ENCODE measurements at places on chromosomes 11 and 22.

GRCh38 chr11:67631411-67631810, 1.7 kb upstream of the NUDT8 start:
- peak overlapping the region; percentile 89 for H3K27ac ChIP-seq
- peaks cover 12% of the 10 kb centered on the region for H3K4me1 ChIP-seq
- no peaks in the 10 kb centered on the region for H3K27me3 ChIP-seq
- no peaks in the 10 kb centered on the region for H3K36me3 ChIP-seq
- no peak for DNase-seq
- H3K4me3 ChIP-seq = peak overlapping the region; percentile 95

- H3K27ac ChIP-seq = no peak overlapping the region
- H3K4me3 ChIP-seq = no peak overlapping the region
- H3K27me3 ChIP-seq = peaks cover 47% of the 10 kb centered on the region
- H3K36me3 ChIP-seq = no peaks in the 10 kb centered on the region
Measured at GRCh38 chr11:36718451-36718850, 120.4 kb upstream of the RAG2 start.

DNA sequence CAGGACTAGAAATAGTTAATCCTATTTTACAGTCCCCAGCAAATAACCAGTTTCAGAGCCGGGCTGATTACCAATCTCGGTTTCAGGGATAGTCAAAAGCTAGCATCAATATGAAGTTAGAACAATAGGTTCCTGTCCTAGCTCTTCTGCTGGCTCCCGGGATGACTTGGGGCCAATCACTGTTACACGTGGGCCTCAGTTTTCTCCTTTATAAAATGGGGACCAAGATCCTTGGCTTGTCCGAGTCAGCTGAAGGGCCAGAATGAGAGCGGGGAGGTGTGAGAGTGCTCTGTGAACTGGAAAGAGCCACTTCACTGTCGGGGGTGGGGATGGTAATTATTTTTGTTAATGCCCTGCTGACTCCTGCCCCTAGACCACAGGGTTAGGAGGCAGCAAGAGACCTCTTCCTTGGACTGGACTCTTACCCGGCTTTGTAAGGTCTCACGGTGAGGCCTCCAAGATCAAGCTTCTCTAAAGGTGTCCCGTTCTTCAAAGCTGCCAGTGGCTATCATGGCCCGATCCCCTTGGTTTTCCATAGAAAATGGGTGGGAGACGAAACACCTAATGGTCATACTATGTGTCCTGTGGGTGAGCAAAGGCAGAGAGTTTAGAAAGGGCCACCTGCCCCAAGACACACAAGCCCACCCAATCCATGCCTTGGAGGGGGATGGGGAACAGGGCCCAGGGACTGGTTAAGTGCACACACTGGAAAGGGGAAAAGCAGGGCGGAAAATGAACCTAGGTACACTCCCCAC, 1.4 kb downstream of the UCP2 start:
- peaks cover 14% of the 10 kb centered on the region for H3K36me3 ChIP-seq
- H3K4me1 ChIP-seq = peaks cover 51% of the 10 kb centered on the region
- no peaks in the 10 kb centered on the region for H3K27me3 ChIP-seq
- DNase-seq = no peak

- no peak for DNase-seq
- H3K4me1 ChIP-seq = peaks cover 5% of the 10 kb centered on the region
- H3K36me3 ChIP-seq = no peaks in the 10 kb centered on the region
- peaks cover 15% of the 10 kb centered on the region for H3K27me3 ChIP-seq
- no peak overlapping the region for H3K27ac ChIP-seq
Measured at GRCh38 chr11:76266286-76267100, 60.2 kb upstream of the WNT11 start.

- DNase-seq = no peak
- H3K36me3 ChIP-seq = no peaks in the 10 kb centered on the region
- H3K4me1 ChIP-seq = no peaks in the 10 kb centered on the region
- no peaks in the 10 kb centered on the region for H3K27me3 ChIP-seq
- no peak overlapping the region for H3K4me3 ChIP-seq
- no peak overlapping the region for H3K27ac ChIP-seq
Measured at GRCh38 chr11:2583605-2583958, 116.2 kb downstream of the KCNQ1OT1 start.

GRCh38 chr11:44450295-44450932, 115.0 kb upstream of the CD82 start:
- no peak overlapping the region for H3K27ac ChIP-seq
- no peaks in the 10 kb centered on the region for H3K36me3 ChIP-seq
- peaks cover 13% of the 10 kb centered on the region for H3K27me3 ChIP-seq
- no peak overlapping the region for H3K4me3 ChIP-seq

DNA sequence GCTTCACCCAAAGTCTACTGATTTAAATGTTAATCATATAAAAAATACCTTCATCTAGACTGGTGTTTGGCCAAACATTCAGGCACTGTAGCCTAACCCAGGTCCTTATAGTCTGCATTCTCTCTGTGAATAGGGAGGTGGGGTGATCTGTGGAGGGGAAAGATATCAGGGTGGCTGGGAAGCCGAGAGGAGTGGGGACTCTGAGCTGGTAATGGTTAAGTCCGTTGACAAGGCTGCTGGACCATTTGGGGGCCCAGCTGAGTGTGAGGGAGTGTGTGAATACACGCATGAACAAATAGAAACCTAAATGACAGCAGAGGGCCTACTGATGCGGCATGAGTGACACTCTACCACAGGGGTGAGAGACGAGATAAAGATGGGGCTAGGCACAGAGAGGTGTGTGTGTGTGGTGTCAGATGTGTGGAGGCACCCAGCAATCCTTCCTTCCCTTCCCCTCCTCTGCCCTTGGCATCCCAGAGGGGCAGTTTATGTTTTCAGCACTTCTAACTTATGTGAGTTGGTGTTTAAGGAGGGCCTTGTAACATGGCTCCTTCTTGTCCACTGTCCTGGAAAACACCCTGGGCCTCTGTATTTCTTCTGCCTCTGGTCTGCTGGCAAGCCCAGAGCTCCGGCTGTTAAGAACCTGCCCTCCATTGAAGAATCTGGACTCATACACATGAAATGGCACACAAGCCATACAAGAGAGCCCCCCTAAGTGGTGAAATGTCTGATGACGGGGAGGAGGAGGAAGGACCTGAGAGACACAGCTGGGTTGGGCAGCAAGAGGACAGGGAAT, 249.1 kb upstream of the TBCEL start:
- H3K4me1 ChIP-seq = no peaks in the 10 kb centered on the region
- H3K4me3 ChIP-seq = no peak overlapping the region
- DNase-seq = no peak

DNA sequence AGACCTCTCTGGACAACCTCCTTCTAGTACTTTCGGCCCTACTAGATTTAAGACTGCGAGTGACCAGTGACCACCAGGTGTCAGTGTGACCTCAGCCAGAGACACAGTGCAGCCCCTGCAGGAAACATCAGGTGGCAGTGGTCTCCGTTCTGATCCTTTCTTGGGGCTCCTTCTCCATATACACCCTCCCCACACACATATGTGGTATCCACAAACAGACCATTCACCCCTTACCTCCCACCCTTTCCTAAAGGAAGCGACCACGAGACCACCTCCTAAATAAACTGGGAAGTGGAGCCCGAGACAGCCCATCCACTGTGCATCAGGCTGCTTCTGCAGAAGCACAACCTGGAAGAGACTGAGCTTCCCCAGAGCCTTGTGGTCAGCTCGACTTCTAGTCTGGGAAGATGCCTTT, 38.5 kb upstream of the CYP2D6 start:
- peaks cover 2% of the 10 kb centered on the region for H3K36me3 ChIP-seq
- peaks cover 26% of the 10 kb centered on the region for H3K4me1 ChIP-seq
- peak; percentile 45 for DNase-seq
- H3K4me3 ChIP-seq = no peak overlapping the region
- H3K27me3 ChIP-seq = no peaks in the 10 kb centered on the region

DNA sequence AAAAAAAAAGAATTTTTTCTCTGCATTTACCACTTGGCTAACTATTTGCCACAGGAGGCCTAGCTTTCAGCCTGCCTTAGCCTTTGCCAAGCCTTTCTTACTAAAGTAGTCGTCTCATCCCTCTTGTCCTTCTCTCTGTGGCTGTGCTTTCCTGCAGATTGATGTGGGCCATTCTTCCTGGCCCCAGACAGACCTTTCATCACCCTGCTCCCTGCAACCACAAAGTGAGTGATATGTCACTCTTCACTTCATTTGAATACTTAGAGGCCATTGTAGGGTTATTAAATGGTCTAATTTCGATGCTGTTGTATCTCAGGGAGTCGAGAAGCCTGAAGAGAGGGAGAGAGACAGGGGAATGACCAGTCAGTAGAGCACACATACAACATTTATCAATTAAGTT, 37.6 kb downstream of the ART5 start:
- H3K27me3 ChIP-seq = peaks cover 8% of the 10 kb centered on the region
- no peak for DNase-seq
- no peak overlapping the region for H3K27ac ChIP-seq
- peaks cover 8% of the 10 kb centered on the region for H3K4me1 ChIP-seq
- no peak overlapping the region for H3K4me3 ChIP-seq
- H3K36me3 ChIP-seq = peaks cover 2% of the 10 kb centered on the region

DNA sequence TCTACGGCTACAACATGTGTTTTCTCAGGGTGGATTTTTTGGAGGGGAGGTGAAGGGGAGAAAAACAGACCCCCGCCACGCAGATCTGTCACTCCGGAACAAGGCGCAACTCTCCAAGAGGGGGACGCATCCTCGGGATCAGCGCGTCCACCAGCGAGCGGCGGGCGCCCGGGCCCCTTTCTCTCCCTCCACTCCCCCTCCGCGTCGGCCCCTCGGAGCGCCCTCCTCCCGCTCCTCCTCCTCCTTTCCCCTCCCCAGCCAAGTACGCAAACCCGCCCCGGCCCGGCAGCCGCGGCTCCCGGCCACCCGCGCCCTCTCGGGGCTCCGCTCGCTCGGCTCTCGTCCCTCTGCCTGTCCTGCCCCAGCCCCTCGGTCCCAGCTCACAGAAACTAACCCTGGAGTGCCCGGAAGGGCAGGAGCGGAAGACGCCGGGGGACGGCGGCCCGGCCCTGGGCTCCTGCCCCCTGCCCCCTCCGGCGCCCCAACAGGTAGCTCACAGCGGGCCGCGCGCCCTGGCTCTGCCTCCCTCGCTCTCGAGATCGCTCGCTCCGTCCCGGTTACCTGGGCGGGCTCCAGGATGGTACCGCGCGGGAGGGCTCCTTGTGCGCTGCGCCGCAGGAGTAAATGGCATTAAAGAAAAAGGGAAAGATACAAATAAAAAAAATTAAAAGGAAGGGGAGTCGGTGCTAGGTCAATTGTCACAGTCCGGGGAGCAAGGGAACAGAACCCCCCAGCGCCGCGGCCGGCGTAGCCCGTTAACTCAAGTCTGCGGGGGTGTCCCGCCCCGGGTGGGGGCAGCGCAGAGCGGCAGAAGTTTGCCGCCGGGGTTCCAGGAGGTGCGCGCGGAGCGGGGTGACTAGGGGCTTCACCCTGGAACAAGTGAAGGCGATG, 131.4 kb upstream of the C11orf58 start:
- no peak overlapping the region for H3K4me3 ChIP-seq
- H3K27ac ChIP-seq = peak overlapping the region; percentile 90
- H3K36me3 ChIP-seq = peaks cover 10% of the 10 kb centered on the region
- peaks cover 19% of the 10 kb centered on the region for H3K4me1 ChIP-seq

- H3K4me3 ChIP-seq = no peak overlapping the region
- peaks cover 3% of the 10 kb centered on the region for H3K4me1 ChIP-seq
- no peaks in the 10 kb centered on the region for H3K27me3 ChIP-seq
- H3K27ac ChIP-seq = peak overlapping the region; percentile 43
- no peak for DNase-seq
- peaks cover 7% of the 10 kb centered on the region for H3K36me3 ChIP-seq
Measured at GRCh38 chr11:126182787-126183445, 28.5 kb downstream of the RPUSD4 start.

DNA sequence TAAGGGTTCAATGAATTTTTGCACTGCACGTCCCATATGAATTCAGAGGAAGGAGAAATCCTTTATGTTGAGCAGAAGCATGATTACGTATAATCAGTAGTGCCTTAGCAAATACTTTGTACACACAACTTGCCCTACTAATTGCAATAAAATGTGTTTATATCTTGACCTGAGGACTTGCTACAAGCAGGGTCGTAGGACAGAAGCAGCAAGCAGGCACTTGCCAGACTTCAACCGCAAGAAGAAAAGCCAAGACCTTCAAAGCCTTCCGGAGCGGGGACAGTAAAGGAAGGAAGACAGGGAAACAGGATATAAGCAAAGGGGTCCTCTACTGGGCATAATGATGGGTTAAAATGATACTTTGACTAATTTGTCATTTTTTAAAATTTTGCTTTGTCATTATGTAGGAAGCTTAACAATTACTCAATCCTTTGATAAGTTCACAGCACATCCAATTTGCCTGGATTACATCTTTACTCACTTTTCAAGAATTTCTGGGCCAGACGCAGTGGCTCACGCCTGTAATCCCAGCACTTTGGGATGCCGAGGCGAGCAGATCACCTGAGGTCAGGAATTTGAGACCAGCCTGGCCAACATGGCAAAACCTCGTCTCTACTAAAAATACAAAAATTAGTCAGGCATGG, 23.2 kb upstream of the UBASH3B start:
- peaks cover 4% of the 10 kb centered on the region for H3K27me3 ChIP-seq
- no peak overlapping the region for H3K27ac ChIP-seq
- DNase-seq = no peak
- no peaks in the 10 kb centered on the region for H3K36me3 ChIP-seq
- no peak overlapping the region for H3K4me3 ChIP-seq
- peaks cover 10% of the 10 kb centered on the region for H3K4me1 ChIP-seq

GRCh38 chr11:3196161-3197043, 22.2 kb downstream of the MRGPRG start:
- H3K27me3 ChIP-seq = peaks cover 18% of the 10 kb centered on the region
- no peaks in the 10 kb centered on the region for H3K36me3 ChIP-seq
- no peaks in the 10 kb centered on the region for H3K4me1 ChIP-seq

GRCh38 chr11:12414611-12415010, 37.2 kb downstream of the PARVA start:
- peaks cover 43% of the 10 kb centered on the region for H3K27me3 ChIP-seq
- H3K36me3 ChIP-seq = no peaks in the 10 kb centered on the region
- H3K27ac ChIP-seq = no peak overlapping the region
- H3K4me1 ChIP-seq = peaks cover 3% of the 10 kb centered on the region
- no peak overlapping the region for H3K4me3 ChIP-seq

DNA sequence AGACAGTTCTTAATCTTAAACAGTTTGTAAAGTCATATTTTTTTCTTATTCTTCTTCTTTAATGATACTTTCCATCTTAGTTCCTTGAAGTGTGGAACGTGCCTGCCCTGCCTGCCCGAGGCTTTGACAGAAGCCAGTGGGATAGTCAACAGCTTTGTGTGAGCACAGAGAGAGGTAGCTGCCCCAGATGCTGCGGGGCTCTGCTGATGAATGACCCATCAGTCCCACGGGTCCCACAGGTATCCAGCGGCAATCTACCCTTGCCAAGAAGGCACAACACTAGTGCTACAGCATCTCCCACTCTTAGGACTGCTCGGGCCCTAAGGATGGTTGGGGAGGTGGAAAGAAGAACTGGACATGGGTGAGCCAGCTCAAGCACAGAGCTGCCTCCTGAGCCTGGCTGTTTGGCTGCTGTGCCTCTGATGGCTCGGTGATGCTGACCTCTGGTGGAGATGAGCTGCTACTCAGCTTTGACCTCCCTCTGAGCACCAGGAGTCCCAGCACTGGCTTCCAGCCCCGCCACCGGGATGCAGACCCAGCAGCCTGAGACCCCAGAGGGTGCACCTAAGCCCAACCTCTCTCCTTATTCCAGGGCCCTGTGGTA, 11.8 kb upstream of the APLNR start:
- no peak for DNase-seq
- H3K4me3 ChIP-seq = no peak overlapping the region

GRCh38 chr11:45045683-45046471, 95.2 kb upstream of the TP53I11 start:
- H3K4me3 ChIP-seq = no peak overlapping the region
- no peak for DNase-seq
- peaks cover 5% of the 10 kb centered on the region for H3K36me3 ChIP-seq
- H3K27ac ChIP-seq = peak overlapping the region; percentile 82
- H3K4me1 ChIP-seq = peaks cover 7% of the 10 kb centered on the region

Data from T-helper 17 cell (primary cell).